ENCODE measurements at places on chromosomes 3 and 15. TPM values are rescaled to one million over a fixed set of nuclear protein-coding genes. Genes with fewer than 3 reads are reported as not detected.

MYD88 gene
- 34.2 TPM for total RNA-seq

NR1I2 gene
- total RNA-seq: not detected

CCR9 gene
- total RNA-seq: not detected

LMCD1 gene
- total RNA-seq: 91.1 TPM

GP9 gene
- not detected for total RNA-seq

RRP9 gene
- total RNA-seq: 74.0 TPM

SLC2A2 gene
- total RNA-seq: under 0.01 TPM

PLA2G4E gene
- 0.96 TPM for total RNA-seq

KIF7 gene
- total RNA-seq: 1.2 TPM

SYNPR gene
- total RNA-seq: not detected

STRIT1 gene
- not detected for total RNA-seq
